ENCODE measurements at places on chromosomes 2 and 18.

DNA sequence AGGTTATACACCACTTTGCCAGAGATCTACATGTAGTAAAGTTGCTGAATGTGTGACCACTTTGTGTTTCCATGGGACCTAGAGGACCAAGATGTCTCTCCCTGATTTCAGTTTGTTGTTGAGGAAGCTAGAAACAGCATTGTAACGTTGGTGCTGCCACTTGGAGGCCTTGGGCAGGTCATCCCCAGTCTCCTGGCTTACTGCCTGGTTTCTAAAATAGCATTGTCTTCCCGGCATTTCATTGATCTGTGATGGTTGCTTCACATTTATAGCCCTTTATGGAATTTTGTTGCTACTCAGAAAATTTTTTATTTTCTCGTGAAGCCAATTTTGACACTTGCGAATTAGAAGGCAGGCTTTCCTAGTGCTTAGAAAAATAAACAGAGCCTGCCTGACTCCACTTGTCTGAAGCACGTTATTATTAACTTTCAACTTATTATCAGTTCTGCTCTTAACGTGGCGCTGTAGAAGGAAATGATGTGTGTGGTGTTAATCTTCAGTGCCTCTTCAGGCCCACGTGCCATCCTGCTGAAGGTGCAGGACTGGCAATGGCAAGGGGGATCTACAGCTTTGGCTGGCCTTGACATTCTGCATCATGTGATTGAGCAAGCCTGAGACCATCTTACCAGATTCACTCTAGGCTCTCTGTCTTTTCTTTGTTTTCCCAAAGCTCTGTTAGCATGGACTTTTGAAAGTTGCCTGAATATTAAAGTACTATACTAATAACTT lies 59.9 kb downstream of the INPP4A start:
- DNase-seq: no peak

DNA sequence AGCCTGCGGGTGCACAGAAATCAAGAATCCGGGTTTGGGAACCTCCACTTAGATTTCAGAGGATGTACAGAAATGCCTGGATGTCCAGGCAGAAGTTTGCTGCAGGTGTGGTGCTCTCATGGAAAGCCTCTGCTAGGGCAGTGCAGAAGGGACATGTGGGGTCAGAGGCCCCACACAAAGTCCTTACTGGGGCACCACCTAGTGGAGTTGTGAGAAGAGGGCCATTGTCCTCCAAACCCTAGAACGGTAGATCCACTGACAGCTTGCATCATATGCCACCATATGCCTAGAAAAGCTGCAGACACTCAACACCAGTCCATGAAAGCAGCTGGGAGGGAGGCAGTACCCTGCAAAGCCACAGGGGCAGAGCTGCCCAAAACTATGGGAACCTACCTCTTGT lies 833.0 kb downstream of the TMEM182 start:
- DNase-seq: no peak

GRCh38 chr2:33785201-33786106 lies 186.4 kb upstream of the FAM98A start:
- no peak for DNase-seq

DNA sequence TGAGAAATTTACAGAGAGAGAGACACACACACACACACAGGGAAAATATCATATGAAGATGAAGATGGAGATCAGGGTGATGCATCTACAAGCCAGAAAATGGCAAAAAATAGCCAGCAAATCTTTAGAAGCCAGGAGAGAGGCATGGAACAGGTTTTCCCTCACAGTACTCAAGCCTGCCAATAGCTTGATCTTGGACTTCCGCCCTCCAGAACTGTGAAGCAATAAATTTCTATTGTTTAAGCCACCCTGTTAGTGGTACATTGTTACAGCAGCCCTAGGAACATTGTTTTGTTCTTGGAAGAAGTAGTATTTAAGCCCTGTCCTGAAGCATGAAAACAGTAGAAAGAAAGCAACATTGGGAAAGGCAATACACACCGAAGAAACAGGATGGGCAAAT lies 292.0 kb upstream of the LRP1B start:
- DNase-seq: no peak

- no peak for DNase-seq
These were observed 186.6 kb downstream of the GBX2 start for GRCh38 chr2:235981631-235982030.

GRCh38 chr2:240604939-240605716 lies 18.6 kb downstream of the CAPN10 start:
- no peak for DNase-seq

GRCh38 chr18:62878305-62878704 lies 163.0 kb downstream of the PHLPP1 start:
- no peak for DNase-seq

GRCh38 chr2:163753726-163754125 lies 17.9 kb upstream of the FIGN start:
- no peak for DNase-seq

GRCh38 chr2:172404824-172405223 lies 22.6 kb upstream of the ITGA6 start:
- no peak for DNase-seq

- DNase-seq: no peak
These were observed 165.5 kb downstream of the SH3RF3 start for GRCh38 chr2:109294523-109294922.

GRCh38 chr2:109258376-109258775 lies 129.4 kb downstream of the SH3RF3 start:
- no peak for DNase-seq

DNA sequence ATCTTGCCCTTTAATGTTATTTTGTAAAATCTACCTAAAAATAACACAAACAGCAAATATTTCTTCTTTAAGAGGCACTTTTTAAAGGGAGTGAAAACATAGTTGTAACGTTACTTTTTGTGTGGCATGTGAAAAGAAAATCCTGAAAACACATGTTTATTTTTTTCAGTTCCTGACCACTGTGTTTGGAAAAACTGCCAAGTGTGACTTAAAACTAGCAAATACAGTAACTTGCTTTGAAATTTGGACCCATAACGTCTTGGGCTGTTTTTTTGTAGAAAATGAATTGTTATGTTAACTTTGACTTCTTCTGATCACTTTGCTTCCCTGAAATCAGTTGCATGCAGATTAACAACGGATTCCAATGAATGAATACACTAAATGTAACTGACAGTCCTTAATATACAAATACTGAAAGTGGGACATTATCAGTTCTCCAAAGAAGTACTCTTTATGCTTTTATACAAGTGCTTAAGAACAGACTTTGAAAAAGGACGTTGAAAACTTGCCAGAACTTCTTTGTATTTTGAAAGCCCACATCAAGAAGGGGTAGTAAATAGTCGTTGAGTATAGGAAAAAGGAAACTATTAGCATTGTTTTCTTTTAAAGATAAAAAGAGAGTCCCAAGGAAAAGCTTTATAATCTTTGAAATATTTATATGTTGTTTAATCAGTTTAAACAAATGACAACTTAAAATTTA lies 96.1 kb upstream of the ZEB2 start:
- DNase-seq: no peak

DNA sequence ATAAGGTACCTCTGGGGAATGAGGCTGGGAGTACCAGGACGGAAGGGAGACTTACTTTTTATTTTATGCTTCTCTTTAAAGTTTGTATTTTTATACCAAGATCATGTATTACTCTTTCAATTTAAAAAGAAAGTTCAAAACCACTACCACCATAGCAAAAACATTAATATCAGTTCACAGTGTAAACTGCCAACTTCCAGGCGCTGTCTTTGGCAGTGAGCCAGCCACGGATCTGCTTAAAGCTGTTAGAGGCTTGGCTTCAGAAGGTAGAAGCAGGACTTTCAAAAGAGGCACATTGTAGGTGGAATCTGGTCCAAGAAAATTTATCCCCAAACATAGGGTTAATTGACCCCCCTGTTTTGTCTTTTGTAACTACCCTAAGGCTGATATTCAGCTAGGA lies 74.8 kb downstream of the B3GNT2 start:
- no peak for DNase-seq

DNA sequence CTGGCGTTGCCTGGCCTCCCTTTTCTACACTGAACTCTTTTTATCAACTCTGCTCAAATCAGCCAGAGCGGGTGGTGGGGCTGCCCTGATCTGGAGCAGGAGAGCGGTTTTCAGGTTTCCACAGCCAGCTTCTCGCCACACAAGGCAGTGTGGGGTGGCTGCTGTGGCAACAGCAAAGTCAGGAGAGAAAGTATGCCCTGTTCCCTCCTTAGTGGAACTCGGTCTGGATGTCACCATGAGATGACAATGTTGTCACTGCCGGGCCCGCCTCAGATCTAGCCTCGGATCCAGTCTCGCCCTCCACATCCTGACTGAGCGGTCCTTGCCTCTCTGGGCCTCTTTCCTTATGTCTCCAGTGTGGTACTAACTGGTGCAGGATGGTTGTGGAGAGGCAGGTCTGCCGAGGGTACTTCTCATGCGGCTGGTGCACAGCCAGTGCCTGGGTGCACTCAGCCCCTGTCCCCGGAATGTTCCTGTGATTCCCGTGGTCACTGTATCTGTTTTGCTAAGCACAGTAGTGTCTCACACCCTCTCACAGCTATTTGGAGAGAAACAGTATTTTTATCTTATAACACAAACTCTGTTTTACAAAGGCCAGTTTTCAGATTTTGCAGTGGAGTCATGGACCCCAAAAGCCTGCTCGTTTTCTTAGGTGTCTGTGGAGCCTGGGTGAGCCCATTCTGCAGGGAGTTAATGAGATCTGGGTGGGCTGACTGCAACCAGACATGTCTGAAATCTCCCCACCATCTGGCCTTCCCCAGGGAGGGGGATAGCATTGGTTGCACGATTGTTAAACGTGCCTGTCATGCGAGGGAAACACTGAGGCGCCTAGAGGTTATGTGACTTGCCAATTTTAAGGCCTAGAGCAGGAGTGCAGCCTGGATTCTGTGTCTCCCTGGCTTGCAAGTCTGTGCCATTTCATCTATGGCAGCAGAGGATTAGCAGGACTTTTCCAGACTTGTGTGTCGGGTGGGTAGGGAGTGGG lies 261.1 kb upstream of the AGAP1 start:
- DNase-seq: no peak

DNA sequence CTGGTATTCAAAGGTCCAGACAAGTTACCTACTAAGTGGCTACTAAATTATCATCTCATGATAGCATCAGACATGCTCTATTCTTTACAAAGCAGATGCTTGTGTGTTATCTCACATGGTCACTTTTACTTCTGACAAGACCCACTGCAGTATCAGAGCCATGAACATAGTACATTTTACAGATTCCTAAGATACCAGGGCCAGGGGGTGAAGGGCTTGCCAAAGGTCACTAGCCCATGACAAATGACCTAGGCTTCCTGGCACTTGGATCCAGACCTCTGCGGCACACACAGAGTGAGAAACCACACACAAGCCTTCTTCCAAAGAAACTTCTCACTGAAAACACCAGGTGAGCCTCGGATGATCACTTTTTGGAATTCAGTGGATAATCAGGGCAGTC lies 446.8 kb downstream of the EIPR1 start:
- DNase-seq: no peak

DNA sequence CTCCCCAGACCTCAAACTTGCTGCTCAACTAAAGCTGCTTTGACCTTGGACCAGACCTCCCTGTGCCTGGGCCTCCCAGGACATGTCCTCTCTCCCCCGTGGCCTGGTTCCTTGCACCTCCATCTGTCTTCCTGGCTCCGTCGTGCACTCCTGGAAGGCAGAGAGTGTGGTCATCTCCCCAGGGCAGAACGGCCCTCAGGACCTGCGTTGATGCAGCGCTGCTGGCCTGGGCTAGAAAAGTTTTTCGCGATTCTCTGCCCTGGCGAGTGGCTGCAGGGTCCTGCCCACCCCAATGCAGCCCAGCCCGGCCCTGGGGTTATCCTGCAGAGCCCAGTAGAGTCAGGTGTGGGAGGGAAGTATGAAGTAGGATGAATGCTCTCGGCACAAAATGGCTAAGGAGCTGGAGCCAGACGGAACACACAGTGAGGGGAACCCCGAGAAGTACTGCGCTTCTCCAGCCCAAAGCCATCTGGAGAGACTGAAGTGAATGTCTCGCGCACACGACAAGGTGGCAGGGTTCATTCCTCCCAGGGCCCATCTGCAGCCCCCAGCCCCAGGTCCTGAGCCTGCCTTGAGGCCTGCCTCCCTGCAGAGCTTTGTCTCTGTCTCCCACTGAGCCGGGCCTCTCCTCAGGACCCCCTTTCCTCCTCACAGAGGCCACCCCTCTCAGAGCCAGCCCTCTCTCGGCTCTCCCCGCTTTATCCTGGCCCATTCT lies 41.7 kb downstream of the ATOH8 start:
- DNase-seq: no peak

- DNase-seq: no peak
These were observed 168.7 kb upstream of the FN1 start for GRCh38 chr2:215604606-215605005.

GRCh38 chr18:74944676-74945075 lies 264.3 kb downstream of the PTGR3 start:
- no peak for DNase-seq

DNA sequence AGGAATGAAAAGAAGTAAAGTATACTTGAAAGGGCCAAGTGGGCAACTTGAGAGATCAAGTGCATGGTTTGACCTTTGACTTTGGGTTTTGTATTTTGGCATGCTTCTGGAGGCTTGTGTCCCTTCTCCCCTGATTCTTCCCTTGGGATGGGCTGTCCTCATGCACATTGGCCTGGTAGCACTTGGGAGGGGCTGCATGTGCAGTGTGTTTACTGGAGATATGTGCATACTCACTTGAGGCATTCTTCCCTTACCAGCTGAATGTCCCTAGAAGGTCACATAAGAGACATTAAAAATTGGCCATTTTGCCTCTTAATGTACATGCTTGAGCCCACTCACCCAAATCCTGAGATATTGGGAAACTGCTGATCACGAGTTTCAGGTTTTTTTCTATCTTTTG lies 65.2 kb downstream of the KYNU start:
- DNase-seq: no peak

DNA sequence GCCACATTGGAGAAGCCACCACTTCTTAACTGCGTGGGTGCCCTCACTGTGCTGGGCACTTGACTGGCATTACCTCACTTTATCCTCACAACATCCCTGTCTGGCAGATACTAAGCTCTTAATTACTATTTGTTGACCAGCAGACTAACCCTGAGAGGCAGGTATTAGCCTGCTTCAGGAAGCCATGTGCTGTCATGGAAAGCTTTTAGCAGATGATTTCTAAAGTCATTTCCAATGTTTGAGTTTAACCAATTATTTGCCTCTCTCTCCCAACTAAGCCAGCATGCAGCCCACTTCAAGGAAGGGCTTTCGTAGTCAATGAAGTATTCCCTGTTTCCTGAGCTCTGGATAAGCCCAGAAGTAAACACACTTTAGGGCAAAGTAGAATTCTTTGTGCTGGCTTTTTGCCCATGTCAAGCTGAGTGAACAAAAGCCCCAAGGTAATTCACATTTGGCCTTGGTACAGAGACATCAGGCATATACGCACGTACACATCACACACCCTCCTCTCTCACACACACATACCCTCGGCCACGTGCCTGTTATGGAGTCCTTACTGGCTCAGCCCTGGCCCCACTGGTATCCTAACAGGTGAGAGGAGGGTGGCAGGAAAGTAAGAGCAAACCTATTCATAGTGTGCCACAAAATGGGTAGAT lies 108.6 kb downstream of the C1D start:
- DNase-seq: no peak

DNA sequence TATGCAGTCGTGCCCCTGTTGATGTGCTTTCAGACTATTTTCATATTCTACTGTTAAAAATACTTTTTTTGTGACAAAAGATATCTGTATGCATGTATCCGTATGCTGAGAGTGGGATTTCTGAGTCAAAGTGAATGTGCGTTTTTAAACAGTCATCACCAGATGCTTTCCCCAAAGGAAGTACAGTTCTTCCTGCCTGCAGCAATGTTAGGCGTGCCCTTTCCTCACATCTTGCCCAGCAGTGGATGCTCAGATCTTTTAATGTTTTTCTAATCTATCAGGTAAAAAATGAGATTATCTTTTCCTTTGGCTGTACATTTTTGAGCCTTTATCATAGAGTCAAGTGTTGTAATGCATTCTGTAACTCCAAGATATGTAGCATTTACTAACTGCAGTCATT lies 111.7 kb downstream of the PTPRM start:
- no peak for DNase-seq

All from cortex of kidney (tissue), 1 donor.